ENCODE measurements at places on chromosomes 2 and 18.

DNA sequence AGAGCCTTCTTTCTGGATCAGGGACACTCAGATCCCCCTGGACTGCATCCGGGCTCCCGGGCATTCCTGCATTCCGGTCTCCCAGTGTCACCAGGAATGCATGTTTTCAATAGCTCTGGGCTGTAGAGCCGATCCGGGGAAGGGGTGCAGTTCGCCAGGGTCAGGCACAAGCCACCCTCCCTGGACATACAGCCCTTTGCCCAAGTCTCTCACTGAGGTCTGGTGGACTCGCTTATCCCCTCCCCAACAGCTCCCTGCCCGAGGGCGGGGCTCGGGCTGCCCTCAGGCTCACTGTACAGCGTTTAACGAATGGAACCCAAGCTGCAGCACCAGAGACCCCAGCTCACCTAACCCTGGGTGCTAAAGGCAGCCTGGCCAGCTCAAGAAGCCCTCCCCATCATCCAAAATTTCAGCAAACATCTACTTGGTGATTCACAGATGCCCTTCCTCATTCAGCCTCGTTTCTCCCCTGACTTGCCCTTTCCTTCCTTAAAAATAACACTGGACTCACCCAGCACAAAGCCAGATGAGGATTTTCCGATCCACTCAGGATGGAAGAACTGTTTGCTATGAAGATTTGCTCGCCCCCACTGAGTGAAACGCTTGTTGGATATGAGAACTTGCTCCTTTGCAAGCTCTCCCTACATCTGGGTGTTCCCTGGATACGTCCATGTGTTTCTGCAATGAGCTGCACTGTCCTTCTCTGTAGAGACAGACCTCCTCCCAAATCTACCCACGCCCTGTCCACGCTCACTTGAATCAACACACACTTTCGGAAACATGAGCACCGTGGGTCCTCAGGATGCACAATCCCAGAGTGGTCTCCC lies 58.1 kb downstream of the PXDN start:
- DNase-seq, result peak; percentile 77

DNA sequence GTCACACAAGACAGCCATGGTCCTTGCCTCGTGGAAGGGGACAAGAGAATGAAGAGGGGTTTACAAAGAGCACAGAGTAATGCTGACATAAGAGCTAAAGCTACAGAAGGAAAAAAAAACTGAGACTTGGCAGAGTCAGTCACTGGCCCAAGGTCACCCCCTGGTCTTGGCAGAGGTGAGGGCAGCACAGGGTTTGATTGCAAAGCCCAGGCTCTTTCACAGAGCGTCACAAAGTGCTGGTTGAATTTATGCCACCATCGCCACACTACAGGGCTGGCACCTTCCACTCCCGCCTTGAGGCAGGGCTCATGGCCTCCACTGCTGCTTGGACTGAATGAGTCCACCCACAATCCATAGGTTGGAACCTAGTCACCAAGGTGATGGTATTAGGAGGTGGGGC lies 190.2 kb downstream of the INHBB start:
- no peak for DNase-seq

DNA sequence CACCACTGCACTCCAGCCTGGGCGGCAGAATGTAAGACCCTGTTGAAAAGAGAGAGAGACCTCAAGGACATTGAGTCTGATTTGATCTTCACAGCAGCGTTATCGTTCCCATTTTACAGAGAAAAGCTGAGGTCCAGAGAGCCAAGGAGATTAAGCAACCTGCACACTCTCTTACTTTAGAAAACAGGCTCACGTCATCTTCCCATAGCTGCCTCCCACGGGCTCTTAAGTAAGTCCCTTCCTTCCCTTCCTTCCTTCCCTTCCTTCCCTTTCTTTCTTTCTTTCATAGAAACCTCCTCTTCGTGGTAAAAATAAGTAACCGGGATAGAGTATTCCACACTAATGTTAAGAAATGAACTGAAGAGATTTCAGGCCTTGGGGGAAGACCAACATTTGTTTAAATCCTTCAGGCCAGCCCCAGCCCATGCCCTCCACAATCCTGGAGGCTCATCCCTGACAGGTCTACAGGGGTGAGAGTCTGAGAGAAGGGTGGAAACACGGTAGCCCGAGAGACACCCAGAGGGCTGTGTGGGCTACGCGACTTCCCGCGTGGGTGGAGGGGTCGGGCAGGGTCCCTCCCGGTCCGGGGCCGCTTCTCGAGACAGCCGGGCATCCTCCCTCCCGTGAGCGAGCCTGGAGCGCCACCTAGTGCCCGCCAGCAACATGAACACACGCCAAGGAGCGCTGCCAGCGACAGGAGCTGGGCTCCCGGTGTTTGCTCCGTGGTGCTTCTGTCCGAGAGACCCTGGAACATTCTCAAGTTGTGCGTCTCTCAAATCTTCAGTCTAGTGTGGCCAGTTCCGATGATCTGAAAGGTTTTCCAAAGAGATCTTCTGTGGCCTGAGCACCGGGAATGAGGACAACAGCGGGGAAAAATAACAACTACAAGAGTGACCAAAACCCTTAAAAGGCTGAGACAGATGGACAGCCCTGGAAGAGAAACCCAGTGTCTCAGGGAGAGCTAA lies 160.3 kb downstream of the INO80D start:
- DNase-seq, result peak; percentile 82

DNA sequence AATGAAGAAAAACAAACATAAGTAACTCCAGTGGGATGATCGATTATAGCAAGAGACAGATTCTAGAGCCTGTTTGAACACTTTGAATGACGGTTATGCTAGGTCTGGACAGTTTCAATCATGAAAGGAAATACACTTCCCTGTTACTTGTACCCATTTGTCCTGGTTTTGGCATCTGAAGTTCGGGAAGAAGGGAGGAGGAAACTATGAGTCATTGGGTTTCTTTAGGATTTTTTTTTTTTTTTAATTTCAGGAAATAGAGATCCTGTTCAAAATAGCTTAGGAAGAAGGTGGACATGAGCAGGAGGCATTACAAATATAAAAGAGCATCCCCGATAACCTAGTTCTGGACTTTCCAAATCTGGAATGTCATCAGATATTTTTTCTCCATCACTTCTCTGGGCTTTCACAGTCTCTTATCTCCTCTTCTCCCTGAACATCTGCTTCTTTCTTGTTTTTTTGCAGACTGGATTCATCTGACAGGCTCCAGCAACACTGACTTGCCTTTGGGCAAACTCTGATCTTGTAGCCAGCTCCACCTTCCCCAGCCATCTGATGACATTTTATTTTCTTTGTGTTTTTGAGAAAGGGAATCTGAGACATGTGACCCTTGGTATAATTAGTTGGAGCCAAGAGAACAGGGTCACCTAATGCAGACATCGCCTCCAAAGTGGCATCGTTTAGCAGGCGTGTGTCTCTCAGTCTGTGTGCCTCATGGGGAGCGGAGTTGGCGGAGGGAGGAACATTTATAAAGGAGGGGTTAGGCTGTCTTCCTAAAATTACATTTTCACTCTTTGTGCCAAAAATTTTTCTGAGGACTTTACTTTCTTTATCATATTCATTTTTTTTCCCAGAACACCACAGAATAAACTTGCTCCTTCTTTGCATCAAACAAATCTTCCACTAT lies 195.3 kb upstream of the EPHA4 start:
- DNase-seq, result no peak

DNA sequence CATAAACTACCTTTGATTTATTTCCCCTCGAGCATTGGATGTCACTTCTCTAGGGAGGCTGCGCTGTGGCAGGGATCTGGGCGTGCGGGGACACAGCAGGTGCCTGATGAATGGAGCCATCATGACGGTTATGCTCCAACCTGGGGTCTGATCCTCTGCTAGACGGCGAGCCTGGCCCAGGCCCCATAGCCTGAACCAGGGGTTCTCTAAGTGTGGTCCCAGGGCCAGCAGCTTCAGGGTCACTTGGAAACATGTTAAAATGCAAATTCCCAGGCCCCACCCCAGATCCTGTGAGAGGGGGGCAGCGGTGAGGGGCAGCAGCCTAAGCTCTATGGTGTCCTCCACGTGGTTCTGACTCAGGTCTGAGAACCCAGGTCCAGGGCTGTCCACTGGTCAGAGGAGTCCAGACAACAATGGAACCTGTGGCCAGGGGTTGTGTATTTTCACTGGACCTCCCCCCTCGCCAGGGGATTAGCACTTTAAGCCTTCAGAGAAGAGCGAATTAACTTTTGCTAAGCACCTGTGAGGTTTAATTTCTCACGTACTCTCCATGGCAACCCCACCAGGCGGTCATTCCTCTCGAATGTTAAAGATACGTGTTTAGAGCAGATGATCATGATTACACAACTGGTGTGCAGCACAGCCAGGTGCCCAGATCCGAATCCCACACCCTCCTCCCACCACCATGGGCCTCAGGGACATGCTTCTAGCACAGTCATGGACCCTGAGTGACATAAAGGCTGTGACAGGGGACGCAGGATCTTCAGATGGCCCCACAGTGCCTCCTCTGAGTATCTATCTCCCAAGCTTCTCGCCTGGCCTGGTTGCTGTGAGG lies 1.6 kb upstream of the ARHGEF4 start:
- no peak for DNase-seq

DNA sequence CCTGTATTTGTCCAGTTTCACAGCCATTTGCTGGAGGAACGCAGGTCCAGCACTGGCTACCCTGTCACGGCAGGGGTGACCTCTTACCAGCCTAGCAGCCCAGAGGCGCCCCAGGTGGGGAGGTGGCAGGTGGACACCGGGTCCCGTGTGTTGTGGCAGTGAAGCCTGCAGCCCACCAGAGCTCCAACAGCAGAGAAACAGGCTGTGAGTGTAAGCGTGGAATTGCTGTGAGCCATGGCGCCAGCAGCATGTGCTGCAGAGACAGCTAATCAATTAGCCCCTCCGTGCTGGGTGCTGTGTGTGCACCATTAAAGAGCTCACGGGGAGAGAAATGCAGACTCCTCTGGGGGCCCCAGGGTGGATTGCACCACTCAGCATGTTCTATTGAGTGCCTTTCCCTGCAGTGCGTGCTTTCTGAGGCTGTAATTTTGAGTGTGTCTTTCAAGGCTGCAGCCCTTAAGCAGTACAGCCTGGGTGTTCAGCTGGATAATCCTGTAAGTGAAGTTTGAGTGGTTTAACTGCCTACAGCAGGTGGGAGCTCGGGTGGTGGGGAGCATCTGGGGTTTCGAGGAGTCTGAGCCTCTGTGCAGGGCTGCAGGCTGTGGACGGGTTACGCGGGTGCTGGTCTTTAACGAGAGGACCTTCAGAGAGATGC lies 15.9 kb downstream of the RTP5 start:
- DNase-seq, result no peak

- no peak for DNase-seq
Observed at GRCh38 chr2:64742678-64743077, 89.0 kb upstream of the SERTAD2 start.

GRCh38 chr18:3069671-3070433 lies 56.9 kb upstream of the LPIN2 start:
- no peak for DNase-seq

DNA sequence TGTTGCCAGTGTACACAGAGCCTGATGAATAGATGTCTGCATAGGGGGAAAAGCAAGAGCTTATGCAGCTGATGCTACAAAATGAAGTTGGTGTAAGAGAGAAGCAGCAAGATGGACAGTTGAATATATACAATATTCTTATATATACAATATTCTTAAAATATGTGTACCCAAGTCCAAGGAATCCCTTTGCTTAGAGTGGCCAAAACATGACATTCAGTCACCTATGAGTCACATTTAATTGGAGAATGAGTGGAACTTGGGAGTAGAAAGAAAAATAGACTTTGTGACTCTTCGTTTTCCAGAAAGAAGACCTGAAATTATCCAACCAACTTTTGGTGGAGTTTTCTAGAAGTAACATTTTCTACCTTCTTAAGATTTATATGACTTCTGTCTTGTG lies 81.8 kb downstream of the SCN9A start:
- DNase-seq, result peak; percentile 3

DNA sequence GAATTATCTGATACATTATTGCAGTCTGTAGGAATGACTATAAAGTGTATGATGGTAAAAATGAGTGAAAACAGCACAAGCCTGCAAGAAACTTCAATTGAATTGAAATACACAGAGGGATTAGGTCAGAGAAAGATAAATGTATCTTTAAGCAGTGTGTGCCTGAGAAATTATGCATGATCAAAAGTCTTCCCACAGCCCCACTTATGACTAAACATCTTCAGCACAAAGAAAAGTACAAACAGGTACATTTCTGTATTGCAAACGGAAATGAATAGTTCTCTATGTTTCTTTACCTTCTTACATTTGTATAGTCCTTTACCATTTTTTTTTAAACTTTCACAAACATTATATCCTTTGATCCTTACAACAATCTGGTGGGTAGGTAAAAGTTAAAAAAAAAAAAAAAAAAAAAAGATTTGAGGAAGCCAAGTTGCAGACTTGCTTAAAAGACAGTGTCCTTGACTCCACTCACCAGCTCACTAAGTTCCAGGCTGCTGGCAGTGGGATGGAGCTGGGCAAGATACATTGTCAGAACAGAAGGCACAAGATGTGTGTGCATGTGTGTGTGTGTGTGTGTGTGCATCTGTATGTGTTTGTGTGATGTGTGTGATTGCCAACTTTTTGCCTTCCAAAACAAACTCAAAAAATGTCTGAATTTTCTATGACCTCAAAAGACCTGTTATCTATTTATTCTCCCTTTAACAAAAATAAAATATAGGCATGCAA lies 423.7 kb upstream of the ACVR2A start:
- DNase-seq, result no peak

DNA sequence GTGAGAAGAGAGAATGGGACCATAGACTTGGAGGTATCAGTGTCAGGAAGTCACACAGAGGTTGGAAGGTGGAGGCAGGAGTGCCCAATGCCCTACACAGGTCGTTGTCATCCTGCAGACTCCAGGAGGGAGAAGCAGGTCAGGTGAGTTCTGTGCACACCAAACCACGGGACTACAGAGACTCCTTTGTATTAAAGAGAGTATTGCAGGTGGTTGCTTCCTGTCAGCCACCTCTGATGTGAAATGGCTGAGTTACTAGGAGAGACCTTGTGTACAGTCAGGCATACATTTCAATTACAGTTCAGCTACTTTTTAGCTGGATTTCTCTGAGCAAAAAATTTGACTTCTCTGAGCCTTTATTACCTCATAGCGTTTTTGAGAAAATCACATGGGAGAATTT lies 51.6 kb downstream of the SPP2 start:
- DNase-seq, result no peak

- DNase-seq, result no peak
Observed at GRCh38 chr18:3726238-3726951, 276.4 kb downstream of the TGIF1 start.

Data from AG08396 (cell line).